ENCODE measurements at places on chromosomes 3 and 15.

DNA sequence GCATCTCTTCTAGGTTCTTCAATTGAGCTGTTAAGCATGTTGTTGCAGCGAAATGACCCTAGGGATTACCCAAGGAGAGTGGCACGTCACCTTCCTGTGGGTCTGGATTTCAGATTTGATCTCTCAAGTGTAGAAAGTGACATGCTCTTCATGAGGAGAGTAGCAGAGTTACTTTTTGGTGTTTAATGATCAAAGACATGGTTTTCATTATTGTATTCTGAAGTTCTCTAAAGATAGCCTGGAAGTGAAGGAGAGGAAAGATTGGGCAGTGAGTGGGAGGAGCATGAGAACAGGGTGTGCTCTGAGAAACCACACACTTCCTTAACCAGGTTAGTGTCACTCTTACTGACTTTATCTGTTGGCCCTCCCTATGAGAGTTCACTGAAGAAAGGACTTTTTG, 153.6 kb downstream of the AKAP13 start:
- DNase-seq = peak; percentile 46

DNA sequence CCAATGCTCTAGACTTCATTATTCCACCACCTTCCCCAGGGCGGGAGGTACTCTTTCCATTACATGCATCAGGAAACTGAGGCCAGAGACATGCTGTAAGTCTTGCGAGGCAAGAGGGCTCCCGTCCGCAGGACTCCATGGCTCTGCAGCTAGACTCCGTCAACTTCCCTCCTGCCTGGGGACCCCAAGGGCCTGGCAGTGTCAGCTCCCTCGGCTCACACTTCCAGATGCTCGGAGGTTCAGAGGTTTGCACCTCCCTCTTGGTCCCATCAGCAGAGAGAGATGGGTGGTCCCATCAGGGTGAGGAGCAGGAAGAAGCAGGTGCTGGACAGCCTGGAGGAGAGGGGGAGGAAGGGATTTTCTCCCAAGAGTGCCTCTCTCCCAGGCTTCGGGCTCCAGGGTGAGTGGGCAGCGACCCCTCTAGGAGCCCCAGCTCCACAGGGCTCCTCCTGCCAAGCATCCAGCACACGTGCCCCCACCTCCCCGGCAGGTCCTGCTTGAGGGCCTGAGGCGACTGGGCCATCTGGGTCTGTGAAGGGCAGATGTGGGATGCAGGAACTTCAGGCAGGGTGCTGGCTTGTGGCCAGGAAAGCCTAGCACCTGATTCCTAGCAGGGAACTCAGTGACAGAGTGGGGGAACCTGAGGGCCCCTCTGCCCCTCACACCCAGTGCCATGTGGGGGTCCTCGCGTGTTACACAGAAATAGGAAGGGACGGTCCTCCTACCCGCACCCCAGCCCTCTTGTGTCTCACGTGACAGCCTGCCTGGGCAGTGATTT, 9.3 kb downstream of the PAK6 start:
- DNase-seq = no peak

- no peak for DNase-seq
Measured at GRCh38 chr3:170513642-170514041, 72.2 kb downstream of the SLC7A14 start.

DNA sequence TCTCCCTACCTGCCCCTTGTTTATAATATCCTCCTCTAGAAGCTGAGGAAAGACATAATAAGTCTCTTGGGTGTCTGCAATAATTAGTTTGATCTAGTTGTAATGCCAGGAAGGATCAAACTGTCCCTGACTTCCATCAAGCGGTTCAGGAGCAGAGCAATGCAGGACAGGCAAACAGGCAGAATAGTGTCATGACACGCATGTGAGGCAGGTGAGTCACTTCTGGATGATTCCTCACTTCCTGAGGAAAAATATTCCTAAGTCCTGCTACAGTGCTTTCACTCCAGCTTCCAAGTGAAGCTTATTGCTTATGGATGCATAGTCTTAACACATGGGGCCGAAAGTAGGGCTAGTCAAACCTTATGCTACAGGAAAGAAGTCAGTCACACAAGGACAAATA, 85.8 kb downstream of the GREM1 start:
- no peak for DNase-seq

GRCh38 chr15:62126364-62126763, 38.7 kb downstream of the C2CD4B start:
- DNase-seq = no peak

DNA sequence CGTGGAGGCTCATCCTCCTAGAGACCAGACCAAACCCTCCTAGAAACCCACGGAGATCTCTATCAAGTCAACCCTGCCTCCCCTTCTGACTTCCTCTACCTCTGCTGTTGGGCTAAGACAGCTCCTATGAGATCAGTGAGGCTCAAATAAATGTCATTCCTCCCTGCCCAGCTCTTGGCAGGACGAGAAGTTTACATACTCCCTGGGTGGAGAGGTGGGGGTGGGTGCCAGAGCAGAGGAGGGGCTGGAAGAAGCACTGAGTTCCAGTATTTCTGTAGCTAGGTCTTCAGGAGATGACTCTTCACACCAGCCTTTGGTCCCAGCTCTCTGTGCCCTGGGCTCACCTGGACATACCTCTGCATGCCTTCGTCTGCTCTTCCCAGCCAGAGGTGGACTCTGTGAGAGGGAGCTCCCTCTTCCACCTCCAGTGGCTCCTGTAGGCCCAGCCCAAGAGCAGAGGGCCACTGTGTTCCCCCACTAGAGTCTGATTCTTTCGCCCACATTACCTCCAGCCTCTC, 42.4 kb upstream of the TLE3 start:
- DNase-seq = no peak

GRCh38 chr3:111577798-111578685, 17.1 kb downstream of the ZBED2 start:
- peak; percentile 49 for DNase-seq

DNA sequence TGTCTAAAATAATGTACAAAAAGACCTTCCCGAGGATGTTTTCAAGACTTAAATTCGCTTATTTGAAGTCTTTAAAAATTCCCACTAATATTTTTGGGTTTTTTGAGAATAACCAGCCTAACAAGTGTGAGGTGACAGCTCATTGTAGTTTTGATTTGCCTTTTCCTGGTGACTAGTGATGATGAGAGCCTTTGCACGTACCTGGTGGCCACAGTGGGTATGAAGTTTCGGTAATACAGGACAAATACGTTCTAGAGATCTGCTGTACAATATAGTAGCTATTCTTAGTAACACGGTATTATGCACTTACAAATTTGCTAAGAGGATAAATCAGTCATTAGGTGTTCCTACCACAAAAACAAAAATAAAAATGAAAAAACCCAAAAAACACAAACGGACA, 124.9 kb downstream of the GRM7 start:
- DNase-seq = no peak

GRCh38 chr3:32397941-32398340, 6.3 kb downstream of the CMTM7 start:
- no peak for DNase-seq

GRCh38 chr3:37980462-37981347, 9.9 kb upstream of the VILL start:
- DNase-seq = no peak

GRCh38 chr3:183341545-183342288, 86.7 kb downstream of the MCF2L2 start:
- no peak for DNase-seq

GRCh38 chr3:116314476-116314875, 130.8 kb downstream of the LSAMP start:
- DNase-seq = no peak

- DNase-seq = no peak
Measured at GRCh38 chr15:62559381-62559733, 394.3 kb upstream of the C2CD4B start.

DNA sequence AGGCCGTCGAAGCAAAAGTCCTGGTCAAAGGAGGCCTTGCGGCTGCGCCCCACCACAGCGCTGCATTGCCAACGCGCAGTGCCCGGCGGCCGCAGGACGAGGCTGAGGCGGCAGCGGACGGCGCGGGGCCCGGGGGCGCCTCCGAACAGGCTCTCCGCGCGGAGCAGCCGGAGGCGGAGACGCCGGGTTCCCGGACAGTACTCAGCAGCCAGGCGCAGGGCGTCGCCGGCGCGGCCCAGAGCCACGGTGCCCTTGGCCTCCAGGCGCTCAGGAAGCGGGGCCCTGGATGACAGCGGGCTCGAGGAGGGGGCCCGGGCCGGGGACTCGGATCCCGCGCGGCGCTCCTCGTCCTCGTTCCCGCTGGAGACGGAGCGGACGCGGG, 1.1 kb downstream of the C2CD4B start:
- no peak for DNase-seq

DNA sequence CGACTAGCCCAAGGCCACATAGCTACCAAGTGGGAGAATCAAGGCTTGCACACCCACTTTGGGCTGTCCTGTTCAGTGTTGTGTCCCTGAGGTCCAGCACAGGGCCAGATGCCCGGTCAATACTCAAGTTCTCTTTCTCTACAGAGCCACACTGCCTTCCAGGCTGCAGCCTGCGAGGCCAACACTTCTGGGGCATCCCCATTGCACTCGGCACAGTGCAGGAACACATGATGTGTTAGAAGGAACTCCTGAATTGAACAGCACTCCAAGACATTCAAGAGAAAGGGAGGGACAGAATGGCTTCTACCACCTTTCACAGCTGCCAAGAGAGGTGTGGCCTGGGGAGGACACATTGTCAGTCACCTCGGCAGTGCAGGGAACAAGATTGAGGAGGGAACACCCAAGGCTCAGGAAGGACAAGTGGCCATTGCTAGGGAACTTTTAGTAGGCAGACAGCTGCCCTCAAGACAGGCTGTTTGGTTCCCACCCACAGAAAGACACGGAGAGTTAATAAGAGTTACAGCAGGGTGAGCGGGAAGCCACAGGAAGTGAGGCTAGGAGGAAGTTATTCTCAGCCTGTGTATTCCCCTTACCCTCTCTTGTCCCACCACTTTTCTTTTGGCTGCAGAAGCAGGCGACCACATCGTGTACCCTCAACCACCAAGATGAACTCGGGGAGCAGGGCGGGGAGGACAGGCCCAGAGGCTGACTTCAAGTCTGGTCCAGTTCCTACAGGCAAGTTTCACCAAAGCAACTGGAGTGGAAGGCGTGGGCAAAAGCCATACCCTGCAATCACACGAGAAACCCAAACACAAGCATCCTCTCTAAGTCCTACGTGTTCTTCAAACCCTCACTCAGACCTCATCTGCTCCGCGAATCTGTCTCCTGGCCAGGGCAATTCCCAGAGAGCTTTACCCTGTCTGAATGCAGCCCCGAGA, 69.4 kb downstream of the SRGAP3 start:
- DNase-seq = peak; percentile 19

DNA sequence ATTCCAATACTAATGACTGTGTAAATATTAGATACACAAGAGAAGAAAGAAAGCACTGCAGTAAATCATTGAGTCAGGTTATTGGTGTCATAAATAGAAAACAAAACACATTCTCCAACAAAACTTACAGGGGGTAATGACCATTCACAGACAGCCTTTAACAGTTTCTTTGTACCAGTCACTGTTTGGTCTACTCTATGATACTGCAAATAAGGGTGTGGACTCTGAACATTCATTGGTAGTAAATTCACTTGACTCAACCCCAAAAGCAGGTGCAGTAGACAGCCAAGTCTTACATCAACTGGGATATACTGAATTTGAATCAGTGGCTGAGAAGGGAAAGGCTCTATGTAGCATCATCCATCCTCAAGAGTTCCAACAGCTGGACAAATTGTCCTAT, 463.5 kb downstream of the FOXP1 start:
- DNase-seq = no peak

DNA sequence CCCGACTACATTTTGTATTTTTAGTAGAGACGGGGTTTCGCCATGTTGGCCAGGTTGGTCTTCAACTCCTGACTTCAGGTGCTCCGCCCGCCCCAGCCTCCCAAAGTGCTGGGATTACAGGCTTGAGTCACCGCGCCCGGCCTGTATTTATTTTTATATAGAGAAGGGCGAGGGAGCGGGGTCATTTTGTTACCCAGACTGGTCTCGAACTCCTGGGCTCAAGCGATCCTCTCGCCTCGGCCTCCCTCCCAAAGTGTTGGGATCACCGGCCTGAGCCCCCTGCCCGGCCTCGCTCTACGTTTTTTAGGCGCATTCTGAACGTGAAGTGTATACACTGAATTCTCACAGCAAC, 514 bp upstream of the PPP4R2 start:
- no peak for DNase-seq

DNA sequence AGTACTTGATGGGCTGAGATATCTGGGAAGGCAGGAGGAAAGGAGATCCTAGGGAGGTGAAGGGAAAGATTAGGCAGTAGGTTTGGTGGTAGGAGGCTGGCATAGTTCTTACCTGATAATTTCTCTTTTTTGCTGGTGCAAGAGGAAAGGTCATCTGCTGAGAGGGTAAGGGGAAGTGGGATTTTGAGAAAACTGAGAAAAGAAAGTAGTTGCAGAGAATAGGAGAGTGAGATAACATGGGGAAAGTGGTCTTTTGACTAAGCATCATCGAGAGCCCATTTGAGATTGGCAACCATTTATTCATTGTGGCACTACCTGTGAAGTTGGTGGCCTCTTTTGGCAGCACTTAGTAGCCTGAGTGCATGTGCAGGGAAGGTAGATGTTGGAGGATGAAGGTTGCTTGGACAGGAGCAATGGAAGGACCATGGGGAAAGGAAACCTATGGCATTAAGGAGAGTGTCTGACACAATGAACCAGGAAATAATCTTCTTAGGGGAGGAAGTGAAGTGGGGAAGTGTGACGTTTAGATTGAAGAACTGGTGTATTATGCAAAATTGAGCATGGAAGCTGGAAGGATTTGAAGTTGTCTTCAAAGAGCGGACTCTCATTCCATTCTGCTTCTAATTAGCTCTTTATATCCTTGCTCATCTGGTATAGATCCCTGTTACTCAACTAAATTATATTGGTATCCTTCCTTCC, 21.9 kb upstream of the USP13 start:
- no peak for DNase-seq

GRCh38 chr3:129927072-129927471, 33.6 kb upstream of the TMCC1 start:
- no peak for DNase-seq

DNA sequence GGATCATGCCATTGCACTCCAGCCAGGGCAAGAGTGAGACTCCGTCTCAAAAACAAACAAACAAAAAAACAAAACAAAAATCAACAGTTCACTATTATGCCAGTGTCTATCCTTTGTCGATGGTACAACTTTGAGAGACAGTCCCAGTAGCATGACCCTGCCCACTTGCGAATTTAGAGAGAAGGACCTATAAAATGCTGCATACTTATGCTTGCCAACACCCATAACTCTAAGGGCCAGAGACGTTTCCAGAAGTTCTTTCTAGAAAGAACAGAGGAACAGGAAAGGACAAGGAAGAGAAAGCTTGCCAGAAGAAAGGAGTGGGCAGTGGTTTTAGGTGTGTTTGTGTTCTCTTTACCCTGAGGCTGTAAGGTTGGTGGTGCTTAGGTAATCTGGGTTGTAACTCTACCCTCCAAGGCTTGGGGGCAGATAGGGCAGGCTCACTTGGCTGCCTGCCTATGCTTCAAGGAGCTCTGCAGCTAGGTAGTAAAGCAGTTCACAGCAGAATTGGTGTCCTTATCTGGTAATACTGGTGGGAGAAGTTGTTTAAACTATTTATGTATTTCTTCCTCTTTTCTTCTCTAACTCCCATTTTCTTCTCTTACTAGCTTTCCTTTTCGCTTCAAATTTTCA, 50.6 kb upstream of the SPPL2A start:
- DNase-seq = no peak

DNA sequence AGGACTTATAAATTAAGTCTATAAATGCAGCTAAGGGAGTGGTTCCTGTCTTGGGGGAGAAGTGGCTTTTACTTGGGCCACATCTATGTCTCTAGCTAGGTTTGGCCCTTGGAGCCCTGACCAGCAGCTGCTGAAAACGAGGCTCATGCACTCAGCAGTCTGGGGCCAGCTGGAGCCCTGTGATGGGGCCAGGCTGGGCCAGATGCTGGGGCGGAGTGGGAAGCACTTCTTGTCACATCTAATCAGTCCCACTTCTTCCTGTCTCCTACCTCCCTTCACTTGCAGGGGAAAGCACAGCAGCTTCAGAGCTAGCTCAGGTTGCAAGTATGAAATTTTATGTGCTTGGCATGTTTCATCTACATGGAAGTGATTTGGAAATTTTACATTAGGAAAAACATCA, 209.9 kb upstream of the ROPN1 start:
- DNase-seq = no peak

Data from CD4-positive, alpha-beta T cell treated with Interleukin-17A for 1 hour (primary cell).